ENCODE measurements at places on chromosomes 2 and 18.
A peak's percentile ranks its signal among the peaks of the same experiment; 100 is the strongest.

DNA sequence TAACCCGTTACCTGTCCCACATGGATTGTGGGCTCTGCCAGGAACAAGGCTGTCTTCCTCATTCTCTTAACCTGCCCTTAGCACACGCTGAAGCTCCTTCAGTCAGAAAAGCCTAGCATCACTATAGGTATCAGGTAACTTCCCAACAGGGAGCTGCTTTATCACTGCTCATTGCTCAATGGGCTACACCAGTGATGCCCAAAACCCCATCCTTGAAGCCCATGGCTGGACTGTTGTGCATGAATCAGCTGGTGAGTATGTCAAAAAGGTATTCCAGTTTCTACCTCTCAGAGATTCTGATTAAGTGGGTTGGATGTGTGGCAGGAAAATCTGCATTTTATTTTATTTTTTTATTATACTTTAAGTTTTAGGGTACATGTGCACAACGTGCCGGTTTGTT lies 362.2 kb downstream of the LRATD1 start:
- H3K27ac ChIP-seq = no peak overlapping the region
- H3K27me3 ChIP-seq = peaks cover 21% of the 10 kb centered on the region
- H3K4me3 ChIP-seq = no peak overlapping the region
- H3K4me1 ChIP-seq = no peaks in the 10 kb centered on the region
- no peaks in the 10 kb centered on the region for H3K36me3 ChIP-seq
- no peak for DNase-seq

GRCh38 chr2:31254237-31255203 lies 20.6 kb downstream of the EHD3 start:
- no peak overlapping the region for H3K27ac ChIP-seq
- no peak for DNase-seq
- no peak overlapping the region for H3K4me3 ChIP-seq
- peaks cover 2% of the 10 kb centered on the region for H3K4me1 ChIP-seq
- no peaks in the 10 kb centered on the region for H3K36me3 ChIP-seq

DNA sequence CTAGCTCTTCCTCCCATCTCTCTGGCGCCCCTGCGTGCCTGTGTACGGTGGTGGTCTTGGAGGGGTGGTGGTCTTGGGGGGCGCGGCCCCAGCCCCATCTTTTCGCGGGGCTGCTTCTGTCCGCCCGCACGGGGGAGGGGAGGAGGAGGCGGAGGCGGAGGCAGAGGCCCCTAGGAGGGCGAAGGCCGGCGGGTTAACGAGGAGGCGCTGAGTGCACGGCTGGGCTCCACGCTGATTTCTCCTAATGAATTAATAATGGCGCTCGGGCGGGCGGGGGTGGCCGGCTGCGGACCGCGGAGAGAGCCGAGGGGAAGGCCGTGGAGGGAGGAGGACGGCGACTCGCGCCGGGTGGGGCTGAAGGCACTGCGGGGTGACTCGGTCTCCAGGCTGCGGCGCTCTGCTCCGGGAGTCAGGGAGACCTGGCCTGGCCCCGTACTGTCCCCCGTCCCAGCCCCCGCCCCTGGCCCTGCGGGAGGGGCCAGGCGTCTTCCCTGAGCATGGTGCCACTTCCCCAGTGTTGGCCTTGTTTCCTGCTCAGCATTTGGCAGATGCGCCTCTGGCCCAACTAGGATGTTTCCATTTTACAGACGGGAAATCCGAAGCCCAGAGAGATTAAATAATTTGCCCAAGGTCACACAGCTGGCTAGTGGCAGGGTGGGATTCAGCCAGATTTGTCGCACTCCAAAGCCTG lies 6.0 kb downstream of the GAREM2 start:
- peaks cover 32% of the 10 kb centered on the region for H3K27me3 ChIP-seq
- no peaks in the 10 kb centered on the region for H3K36me3 ChIP-seq
- peak overlapping the region; percentile 74 for H3K4me3 ChIP-seq
- H3K27ac ChIP-seq = no peak overlapping the region
- peak; percentile 40 for DNase-seq

GRCh38 chr2:118056165-118056534 lies 32.1 kb upstream of the INSIG2 start:
- peaks cover 29% of the 10 kb centered on the region for H3K27me3 ChIP-seq
- H3K4me1 ChIP-seq = peaks cover 11% of the 10 kb centered on the region
- H3K27ac ChIP-seq = no peak overlapping the region
- no peak for DNase-seq
- no peak overlapping the region for H3K4me3 ChIP-seq
